ENCODE measurements at places on chromosomes 13 and 19.

DNA sequence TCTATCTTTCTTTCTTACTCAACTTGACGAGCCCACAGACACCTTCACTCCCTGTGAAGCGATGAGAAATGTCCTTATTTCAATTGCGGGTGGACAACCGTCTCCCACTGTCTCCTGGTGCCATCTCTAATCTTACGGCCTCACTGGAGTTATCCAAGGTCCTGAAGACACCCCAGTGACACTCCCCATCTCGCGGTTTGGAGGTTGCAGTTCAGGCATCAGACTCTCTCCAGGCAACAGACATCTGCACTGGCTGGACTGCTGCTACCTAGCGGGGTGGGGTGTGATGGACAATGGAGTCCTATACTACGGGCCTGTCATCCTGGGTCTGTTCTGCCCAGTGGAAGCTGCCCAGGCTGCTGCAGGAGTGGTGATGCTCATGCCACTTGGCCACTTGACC lies 18.3 kb upstream of the IRS2 start:
- DNase-seq: no peak

DNA sequence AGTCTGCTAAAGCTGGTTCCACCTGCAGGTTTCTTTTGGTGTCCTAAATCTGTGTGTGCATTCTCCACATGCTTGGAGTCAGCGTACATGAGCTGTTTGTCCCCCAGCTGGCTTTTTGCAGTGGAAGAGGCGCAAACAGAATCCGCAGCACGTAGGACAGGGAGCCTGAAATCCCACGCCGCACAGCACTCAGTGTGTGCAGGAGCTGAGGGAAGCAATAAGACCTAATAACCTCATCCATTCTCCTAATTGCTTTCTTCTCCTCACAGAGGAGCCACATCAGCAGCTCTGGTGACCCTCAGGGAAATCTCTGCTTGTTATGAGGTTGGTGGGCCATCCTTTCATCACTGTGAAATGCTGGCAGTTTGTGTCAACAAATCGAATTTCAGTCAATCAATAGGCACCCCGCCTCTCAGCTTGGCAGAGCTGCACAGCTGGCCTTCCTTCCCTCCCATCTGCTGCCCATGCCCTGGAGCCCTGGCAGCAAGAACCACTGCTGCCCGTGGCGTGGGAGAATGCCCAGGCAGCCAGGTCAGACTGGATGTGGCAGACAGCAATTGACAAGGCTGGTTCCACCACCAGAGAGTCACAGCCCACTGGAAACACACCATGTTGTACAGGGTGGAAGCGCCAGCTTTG lies 136.7 kb downstream of the ZDHHC20 start:
- no peak for DNase-seq

- DNase-seq: no peak
Observed at GRCh38 chr13:90154311-90154960, 1193.1 kb upstream of the MIR17HG start.

DNA sequence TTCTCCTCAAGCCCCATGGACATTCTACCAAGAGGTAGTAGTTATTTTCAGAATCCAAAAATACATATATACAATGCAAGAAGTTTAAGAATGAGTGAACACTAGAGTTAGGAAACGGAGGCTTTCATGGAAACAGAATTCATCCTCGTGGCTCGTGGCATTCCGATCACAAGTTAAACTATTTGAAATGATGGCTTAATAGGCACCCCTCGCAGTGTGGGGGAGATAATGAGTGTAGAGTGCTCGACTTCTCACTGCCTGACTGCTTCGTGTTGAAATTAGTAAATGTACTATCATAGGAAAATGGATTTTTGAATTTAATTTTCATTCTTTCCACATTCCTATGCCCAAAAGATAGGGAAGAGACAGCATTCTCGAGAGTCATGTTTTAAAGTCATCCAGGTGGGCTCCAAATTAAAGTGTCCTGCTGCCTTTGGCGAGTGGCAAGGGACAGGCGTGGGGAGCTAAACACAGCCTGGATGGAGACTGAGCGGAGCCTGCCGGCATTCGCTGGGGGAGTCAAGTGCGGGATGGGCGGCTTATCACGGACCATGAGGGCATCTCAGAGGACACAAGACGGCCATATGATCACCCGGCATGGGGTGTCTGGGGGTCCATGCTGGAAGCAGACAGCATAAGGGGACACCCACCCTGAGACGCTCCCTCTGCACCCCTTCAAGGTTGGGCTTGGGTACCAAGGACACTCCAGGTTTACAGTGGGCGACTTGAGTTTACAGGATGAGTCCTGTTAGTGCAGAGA lies 165.2 kb downstream of the TEX29 start:
- no peak for DNase-seq

- DNase-seq: no peak
Observed at GRCh38 chr13:95193509-95194230, 107.6 kb downstream of the ABCC4 start.

- no peak for DNase-seq
Observed at GRCh38 chr19:18586306-18586705, 2.3 kb upstream of the REX1BD start.

GRCh38 chr13:42181381-42181953 lies 90.5 kb upstream of the AKAP11 start:
- DNase-seq: no peak

- no peak for DNase-seq
Observed at GRCh38 chr19:49896863-49897621, at the start of gene IL4I1. TSS of gene IL4I1 (minus strand) at chr19:49896887. CDS start at chr19:49896160, 727 bp downstream.

DNA sequence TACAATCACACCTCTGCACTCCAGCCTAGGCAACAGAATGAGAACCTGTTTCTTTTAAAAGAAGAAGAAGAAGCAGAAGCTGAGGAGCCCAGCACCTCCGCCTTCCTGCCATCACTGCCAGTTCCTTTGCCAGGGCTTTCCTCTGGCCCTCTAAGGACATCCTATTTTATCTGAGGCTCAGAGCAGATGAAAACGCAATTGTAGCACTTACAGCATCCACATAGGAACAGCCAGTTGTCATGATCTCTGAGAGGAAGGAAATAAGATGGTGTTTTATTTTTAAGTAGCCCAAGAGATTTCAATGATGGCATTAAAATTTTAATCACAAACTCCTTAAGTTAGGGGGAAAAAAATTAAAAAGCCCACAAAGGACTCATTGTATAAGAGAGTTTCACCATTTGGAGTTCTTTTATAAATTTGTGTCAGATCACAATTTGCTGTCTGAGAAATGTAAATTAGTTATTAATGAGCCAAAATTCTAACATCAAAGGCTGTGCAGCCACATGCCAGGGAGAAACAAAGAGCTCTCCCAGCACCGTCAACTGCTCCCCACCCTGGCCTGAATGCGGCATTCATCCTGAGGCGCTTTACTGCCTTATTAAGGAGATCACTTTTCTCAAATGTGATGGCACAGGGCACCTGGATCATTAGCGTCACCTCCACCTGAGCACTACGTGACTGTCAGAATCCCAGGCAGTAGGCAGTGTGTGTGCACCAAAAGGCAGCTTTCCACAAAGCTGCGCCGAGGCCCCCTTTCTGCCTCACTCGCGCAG lies 393.0 kb downstream of the FOXO1 start:
- no peak for DNase-seq

GRCh38 chr19:2215281-2215751 lies 20.8 kb downstream of the PLEKHJ1 start:
- DNase-seq: no peak

DNA sequence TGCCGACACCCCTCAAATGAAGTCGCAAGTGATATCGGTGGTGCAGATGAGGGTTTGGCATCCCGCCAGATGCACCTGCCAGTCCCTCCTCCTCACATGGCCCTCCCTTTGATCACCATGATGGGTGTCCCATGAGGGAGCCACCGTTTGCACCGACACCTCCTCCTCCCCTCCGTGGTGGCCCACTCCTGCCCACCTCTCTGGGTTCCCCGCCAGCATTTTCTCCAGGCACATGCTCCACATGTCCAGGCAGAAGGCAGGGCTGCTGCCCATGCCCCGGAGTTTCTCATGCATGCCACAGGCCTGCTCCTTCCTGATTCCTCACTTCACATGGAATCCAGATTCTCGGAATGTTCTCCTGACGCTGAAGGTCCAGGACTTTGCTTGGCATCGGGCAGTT lies 49.3 kb downstream of the COL4A2 start:
- no peak for DNase-seq

GRCh38 chr13:46850214-46850613 lies 46.6 kb downstream of the HTR2A start:
- DNase-seq: no peak

DNA sequence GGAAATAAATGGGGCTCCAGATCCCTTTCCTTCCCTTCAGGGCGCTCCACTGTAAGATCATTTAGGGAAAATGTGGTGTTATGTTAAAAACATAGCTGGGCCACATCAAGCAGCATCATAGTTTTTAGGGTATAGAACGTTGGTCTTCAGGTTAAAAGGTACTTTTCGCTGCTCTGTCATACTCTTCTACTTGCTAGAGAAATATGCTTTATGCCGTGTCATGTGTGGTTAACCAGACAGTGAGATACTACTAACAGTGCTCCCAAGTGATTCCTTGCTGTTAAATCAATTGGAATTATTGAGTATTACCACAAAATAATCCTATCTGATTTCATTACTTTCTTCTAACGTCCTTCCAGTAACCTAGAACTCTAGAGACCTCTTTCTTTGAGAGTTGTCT lies 1.1 kb upstream of the NDFIP2 start:
- DNase-seq: no peak

- no peak for DNase-seq
Observed at GRCh38 chr13:100502446-100502845, 86.1 kb downstream of the GGACT start.

DNA sequence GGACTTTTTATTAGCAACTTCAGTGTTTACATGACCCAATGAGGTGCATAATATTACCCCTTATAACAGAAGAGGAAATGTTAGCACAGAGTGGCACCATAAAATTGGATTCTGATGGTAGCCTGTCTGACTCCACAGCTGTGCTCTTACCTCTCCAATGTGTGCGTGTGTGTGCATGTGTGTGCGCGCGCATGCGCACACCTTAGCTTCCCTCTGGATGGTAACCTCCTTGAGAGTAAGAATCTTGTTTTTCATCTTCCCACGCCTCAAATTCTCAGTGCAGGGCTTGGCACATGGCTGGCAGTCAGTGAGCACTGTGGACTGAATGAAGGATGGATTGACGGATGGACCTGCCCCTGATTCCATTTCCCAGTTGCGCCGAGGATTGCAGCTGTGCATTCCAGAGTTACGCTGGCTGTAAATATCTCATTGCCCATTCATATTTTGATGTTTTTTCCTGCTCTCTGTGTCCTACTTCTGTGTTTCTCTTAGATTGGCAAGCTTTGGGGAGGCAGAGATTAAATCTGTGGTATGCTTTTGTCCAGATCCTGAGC lies 99.2 kb upstream of the WASF3 start:
- no peak for DNase-seq

- DNase-seq: no peak
Observed at GRCh38 chr13:21901811-21902708, 231.2 kb downstream of the FGF9 start.

- no peak for DNase-seq
Observed at GRCh38 chr19:38362076-38362945, 12.1 kb upstream of the PSMD8 start.

DNA sequence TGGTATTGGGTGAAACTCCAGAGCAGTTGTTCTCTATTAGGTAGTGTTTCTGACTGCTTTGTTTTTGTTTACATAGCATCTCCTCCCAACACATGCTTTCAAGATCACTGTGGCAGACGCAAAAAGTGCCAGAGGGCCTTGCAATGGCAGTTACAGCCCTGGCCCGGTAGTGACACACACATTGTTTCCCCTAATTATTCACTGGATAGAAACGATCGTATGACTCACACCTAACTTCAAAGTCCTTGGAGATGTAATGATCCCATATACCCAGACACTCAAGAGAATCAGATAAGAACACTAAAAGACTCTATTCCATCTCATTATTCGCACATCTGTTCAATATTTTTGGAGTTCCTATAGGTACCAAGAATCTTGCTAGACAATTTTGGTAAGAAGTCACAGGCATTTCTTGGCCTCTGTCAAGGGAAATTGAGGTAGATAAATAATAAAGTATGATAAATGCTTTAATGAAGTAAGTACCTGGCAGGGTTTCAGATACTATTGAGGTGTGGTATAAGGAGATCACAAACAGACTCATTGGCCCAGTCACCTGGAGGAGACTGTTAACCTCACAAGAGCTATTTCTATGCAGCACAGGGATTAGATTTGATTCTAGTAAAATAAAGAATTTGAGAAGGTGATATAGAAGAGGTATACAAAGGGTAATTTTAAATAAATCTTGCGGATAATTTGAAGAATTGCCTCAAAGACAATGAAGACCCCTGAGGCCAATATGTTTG lies 485.3 kb downstream of the SLITRK6 start:
- DNase-seq: no peak

GRCh38 chr13:92602560-92602959 lies 624.0 kb upstream of the GPC6 start:
- no peak for DNase-seq

GRCh38 chr19:3982701-3983541 lies 2.3 kb downstream of the EEF2 start:
- DNase-seq: no peak

GRCh38 chr13:25766576-25766975 lies 285.2 kb downstream of the SHISA2 start:
- no peak for DNase-seq

All from cortex of kidney (tissue), 1 donor.